Activated gamma-delta T cell treated with Interleukin-2 at 50 U/mL for 16 hours (primary cell): ENCODE measurements at places on chromosomes 16 and 17.

DNA sequence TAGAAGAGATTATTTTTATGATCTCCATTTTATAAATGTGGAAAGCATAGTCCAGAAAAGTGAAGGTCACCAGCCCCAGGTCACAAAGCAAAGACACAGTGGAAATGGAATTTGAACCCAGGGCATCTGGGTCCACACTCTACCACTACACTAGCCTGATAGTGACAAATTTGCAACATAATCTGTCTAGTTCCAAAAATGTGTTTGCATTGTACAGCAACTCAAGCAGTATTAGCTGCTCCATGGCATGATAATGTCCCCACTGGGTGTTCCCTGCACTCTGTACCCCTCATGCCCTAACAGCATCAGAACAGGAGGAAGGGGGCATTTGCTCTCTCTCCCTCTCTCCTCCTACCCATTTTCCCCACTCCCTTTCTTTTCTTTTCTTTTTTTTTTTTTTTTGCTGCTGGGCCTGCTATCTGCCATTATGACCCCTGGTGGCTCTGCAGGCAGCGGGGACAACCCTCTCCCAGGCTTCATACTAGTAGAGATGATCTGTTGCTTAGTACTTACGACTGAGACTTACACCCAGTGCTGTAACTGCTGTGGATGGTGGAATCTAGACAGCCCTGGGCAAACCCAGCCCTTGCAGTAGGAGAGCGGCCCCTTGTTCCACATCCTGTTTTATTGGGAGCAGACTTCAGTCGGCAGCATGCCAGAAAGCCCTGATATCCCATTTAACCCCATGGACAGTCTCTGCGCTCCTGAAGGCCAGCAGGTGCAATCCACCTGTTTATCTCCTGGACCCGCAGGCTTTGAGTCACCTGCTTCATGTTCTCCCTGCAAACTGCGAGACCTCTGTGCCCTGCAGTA is 306.3 kb downstream of the SOX9 start:
- DNase-seq, result no peak

- no peak for DNase-seq
Measured at GRCh38 chr16:9695152-9695551, 487.1 kb downstream of the GRIN2A start.

- no peak for DNase-seq
Measured at GRCh38 chr16:4837733-4838501, 9.2 kb downstream of the GLYR1 start.

DNA sequence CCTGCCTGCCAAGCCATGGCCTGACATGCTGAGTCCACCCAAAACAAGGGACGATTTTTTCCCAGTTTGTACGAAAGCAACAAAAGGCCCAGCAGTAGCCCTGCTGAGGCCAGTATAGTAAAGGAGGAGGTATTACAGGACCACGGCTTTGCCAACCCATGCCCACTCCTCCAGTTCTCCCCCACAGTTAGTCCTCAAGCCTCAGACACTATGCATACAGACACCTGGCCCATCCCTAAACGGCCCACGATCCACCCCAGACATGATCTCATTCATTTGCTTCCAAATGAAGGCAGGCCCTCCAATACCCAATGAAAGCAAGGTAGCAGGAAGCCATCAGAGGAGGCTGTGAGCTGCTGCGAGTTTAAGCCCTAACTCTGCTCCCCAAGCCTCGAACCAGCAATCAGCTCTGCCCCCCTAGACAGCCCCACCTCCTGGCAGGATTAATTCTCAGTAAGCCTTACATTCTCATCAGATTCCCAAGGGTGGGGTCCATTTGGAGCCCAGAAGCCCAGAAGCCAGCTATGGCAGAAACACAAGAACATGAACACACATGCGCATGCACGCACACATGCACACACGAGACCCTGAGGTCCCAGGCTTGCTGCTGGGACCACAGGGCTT is 4.9 kb downstream of the HDAC5 start:
- DNase-seq, result no peak

- DNase-seq, result no peak
Measured at GRCh38 chr16:58940609-58941008, 206.5 kb upstream of the GOT2 start.

- no peak for DNase-seq
Measured at GRCh38 chr16:11768849-11769248, 26.2 kb upstream of the TXNDC11 start.

DNA sequence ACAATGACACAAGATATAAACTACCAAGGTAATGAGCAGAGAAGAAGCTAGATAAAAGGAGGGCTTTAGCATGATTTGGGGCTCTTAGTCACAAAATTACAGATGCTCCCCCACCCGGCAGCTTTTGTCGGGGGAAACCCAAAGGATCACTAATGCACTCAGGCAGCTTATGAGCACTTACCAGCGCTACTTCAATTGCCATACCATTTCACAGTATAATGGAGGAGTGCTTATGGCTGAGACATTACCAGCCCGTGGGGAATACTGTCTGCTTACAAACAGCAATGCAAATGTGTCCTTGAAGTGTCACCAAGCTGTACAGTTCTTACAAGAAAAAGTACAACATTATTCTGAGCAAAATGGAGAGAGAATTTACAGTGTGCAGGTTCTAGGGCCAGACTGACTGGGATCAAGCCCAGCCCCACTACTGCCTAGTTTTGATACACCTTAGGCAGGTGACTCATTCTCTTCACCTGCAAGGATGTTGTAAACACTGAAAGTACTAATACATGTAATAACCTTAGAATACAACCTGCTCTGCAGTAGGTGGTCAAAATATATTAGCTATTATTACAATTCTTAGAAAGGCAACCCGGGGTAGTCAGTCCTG is 16.3 kb downstream of the ANKFY1 start:
- DNase-seq, result no peak

DNA sequence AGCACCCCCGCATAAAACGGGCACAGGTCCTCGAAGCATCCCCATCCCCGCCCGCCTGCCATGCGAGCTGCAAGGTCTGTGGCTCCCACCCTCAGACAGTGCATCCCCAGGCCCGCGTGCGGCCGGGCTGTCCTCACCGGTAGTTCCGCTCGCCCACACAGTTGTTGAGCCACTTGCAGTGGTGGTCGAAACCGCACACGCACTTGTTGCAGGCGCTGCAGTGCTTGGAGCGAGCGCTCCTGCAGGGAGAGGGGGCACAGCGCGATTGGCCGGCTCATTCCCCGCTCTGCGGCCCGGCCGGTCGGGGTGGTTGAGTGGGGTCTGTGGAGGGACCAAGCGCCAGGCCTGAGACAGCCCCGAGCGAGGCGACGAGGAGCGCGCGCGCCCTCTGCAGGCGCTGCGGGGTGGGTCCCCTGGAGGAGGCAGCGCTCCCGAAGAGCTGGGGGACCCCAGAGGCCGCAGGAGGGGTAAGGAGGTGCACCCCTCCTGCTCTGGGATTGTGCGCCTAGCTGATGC is 6.0 kb upstream of the TPPP3 start:
- DNase-seq, result peak; percentile 27

DNA sequence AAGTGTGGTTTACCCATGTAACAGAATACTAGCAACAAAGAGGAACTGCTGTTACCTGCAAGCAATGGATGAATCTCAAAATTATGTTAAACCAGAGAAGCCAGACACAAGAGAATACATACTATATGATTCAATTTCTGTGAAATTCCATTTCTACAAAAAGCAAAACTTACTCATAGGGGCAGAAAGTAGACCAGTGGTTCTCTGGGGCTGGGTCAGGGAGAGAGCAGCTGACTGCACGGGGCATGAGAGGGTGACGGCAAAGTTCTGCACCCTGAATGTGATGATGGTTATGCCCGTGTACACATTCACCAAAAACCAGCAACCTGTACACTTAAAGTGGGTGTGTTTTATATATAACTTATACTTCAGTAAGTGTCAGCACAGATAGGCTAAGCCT is 3.1 kb downstream of the ZNF843 start:
- no peak for DNase-seq

DNA sequence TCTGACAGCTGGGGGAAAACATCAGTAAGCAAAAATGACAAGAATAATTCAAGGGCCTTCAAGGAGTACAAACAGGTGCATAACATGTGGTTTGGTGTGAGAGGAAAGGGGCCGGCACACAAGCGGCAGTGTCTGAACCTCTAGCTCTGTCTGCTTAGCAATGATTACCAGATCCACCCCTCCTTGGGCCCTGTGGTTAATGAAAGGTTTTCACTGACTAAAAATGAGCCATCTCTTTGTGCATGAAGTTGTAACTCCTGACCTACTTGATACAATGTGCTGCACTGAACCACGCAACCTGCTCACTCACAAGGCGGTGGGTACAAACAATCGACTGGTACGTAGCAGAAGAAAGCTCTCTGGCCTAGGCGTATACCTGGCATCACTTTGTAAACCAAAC is 15.1 kb downstream of the FAM117A start:
- peak; percentile 64 for DNase-seq

DNA sequence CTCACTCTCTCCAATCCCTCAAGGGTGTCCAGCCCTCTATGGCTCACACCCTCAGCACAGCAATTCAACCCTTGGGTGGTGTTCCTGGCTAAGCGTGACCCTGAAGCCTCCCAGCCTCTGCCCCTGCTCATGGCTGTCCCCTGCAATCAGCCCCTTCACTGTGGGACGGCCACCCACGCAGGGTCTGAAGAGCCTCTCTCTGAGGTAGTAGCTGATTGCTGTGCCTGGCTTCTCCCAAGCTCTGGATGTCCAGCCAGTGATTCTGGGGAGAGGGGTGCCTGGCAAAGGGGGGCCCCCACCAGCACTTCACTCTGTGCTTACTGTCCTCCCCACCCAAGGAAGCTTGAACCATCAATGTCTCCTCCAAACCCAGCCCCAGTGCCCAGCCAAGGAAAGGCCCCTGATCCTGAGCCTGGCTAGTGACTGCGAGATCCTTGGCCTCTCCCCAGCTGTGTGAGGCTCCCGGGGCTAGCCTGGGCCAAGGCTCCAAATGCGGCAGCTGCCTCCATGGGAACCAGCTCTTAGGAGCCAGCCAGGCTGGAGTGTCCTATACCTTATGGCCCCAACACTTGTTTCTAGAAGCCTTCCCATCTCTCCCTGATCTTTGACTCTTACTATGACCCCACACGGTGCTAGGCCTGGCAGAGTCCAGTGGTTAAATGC is 9.9 kb downstream of the MTSS2 start:
- DNase-seq, result no peak

GRCh38 chr16:86396901-86397311 is 113.4 kb upstream of the FOXF1 start:
- no peak for DNase-seq

DNA sequence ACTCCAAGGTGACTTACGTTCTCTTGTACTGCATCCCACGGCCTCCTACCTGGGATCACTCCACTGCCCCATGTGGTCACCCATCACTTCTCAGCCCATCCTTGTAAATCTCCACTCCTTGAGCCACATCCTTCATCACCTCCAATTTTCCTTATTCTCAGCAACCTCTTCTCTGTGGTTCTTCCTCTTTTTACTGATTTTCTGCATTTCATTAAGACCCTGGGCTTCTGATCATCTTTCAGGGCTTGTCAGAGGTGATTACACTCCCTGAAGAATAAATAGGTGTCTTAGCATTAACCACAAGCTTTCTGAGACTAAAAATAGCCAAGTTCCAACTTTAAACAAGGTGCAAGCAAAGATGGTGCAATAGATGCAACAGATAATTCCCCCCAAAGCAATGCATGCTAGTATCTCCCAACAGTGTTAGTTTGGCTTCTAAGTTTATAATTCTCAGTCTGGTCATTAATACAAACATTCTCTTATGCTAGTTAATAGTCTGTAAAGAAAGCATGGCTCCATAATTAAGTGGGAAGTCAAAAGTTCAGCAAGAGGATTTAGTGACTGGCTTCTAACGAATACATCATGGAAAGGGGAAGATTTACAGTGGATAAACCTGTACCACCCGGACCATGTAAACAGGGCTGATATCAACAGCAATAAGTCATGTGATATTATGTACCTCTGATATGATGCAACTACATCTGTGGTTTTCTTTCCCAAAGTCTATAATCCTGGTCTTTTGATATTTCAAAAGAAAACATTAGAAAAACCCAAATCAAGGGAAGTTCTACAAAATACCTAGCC is 47.4 kb upstream of the FOXJ1 start:
- no peak for DNase-seq

- DNase-seq, result no peak
Measured at GRCh38 chr16:58299757-58300349, 5.0 kb upstream of the PRSS54 start.

DNA sequence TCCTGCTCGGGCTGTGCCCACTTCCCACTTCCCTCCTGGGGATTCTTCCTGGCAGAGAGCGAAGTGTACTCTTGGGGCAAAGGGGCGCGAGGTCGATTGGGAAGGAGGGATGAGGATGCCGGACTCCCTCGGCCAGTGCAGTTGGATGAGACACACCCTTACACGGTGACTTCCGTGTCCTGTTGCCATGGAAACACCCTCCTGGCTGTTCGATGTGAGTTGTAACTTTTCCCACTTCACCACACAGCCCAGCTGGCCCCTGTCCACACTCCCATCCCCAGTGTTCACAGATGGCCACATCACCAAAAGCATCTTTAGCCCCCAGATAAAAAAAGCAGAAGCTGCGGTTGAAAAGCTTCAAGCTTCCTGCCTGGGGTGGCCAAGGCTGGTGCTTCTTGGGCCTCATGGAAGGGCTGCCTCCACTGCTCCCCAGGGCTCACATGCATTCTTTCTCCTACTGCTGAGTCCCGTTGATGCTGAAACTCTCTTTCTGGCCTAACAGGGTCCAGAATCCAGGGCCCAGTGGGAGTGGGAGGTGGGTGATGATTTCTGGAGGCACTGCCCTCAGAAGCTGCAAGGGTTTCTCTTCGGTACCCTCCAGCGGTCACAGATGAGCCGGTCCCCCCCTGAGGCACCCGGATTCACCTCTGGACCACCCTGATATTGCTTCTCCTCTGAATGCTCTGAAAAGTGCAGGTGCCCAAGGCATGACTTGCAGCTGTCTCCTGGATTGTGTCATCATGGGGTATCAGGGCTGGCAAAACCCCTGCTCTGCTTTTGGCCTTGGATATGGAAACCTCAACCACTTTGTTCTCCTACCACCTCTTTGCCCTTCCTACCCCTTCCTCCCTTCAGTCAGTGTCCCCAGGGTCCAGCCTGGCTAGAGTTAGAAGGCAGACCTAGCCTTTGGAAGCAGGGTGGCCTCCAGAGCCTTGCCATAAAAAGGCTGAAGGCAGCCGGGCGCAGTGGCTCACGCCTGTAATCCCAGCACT is 2.2 kb upstream of the TRAF4 start:
- no peak for DNase-seq

DNA sequence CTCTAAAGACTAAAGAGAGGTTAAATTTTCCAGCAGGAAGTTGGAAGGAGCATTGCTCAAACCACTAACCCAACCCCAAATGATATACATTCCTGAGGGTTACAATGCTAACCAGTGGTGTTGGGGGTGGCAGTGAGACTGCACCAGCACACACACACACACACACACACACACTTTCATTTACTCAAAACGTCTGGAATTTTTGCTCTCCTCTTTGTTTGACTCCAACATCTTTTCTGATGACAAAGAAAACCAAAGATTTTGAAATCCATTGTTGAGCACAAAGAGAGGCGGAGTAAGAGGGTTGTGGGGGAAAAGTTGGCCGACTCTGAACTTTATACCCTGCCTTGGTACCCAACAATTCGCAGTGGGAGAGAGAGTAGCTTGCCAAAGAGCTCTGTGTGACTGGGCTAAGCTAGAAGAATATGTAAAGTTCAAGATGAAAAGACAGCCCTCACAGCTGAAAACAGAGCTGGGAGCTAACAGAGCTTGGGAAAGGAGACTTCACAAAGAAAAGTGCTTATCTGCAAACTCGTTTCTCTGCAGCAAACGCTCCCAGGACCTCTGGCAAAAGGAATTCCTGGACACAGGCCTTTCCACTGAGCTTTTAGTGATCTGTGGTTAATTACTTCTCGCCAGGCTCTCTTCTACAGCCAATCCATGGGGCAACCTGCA is 426.0 kb upstream of the CDH11 start:
- no peak for DNase-seq
